ENCODE measurements at places on chromosomes 2 and 18.

DNA sequence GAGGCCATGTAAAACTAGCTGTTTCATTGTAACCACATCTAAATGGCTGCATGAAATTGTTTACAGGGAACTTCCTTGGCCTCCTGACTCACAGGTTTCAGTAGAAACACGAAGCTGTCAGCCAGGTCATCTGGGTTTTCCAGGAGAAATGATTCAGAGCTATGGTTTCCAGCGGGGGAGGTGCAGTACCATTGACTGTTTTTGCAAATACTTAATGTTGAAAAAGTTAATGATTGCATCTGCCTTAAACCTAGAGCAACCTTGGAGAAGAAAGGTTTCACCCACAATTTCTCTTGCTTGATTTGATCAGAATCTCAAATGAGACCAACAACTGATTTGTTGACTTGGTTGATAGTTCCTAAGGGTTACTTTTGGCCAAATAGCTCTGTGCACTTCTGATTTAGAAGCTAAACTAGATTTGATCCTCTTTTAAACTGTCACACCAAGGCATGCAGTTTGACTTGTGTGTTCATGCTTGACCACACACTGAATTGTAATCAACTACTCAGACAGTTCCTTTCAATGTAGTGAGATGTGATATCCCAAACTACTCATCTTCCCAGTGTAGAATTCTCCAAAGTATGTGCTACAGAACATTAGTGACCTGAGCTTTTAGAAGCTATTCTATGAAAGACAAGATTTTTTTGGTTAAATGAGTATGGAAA, 193.5 kb upstream of the CHST9 start:
- no peak for DNase-seq

DNA sequence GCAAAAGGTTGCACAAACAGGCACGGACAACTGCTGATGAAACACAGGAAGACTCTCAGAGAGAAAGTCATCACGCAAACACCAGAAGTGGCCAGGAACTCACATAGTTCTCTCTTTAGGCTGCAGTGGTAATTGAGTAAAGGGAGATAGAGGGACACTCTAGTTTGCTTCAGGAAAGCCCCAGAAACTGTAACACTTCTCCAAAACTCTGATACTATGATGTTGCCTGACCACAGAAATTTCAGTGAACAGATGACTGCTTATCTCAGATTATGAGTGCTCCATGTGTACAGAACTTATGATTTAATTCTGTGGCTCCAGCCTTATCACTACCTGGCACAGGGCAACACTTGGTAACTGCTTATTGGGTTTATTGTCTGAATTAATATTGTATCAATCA, 311.5 kb upstream of the GYPC start:
- no peak for DNase-seq

DNA sequence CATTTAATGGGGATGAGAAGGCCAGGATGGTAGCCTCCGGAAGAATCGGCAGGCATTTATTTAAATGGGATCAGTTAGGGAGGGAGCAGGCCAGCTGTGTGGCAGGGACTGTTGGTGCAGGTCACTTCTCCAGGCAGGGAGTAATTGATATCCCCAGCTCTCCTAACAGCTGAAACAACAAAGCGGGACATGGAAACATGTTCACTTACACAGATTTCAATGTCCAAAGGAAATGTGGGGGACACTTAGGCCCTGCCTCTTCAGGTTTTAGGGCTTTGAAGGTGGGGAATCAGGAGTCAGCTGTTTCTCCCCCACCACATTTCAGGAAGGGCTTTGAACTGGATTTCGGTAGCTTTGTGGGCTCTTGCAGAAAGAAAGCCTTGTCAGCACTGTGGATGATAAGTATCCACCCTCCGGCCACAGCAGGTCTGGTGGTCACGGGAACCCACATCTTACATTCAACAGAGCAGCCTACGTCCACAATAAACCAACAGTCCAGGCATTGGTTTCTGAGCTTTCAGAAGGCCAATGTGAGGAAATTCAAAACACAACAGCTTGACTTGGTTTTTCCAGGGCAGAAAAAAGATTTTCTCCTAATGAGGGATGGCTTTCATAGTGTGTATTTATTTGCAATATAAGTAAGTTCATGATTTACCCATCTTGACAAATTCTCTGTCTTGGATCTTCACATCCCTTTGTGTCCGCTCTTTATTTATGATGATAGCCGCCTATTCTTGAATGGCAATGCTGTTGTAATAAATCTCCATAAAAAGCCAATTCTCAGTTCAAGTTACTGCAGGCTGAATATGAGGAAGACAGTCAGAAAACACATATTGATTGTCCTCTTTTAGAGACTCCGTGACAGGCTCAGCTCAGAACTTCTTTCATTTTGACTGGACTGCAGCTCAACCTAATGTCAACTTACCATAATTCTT, 96.6 kb upstream of the NRP2 start:
- DNase-seq: no peak

GRCh38 chr2:240637116-240637900, 12.0 kb downstream of the GPR35 start:
- DNase-seq: no peak

DNA sequence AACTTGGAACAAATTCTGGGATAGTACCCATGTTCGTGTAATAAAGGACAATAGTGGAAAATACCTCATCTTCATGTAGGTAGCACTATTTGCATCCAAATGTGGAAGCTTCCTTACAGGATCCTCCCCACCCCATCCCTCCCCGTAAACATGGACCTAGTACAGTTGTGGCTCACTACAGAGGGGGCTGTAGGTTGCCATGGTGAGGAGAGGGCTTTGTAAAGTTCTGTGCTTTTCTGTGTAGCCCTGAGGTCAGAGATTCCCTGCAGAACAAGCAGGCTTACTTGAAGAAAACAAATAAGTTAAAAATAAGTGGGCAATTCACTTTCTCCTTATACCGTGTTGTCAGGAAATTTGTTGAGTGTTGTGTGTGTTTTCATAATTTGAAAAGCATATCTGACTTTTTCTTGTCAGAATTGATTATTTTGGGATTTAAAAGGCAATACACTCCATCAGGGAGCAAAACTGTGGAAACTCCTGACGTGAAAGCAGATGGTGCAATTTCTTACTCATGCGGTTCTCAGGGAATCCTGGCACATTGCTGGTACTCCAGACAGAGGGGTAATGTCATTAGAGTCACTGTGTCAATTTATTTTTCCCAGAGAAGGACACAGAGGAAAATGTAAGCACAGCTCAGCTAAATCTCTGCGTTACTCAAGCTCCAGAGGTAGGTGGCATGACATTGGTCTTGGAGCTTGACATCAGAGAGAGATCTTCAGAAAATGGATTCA, 174.2 kb upstream of the LHCGR start:
- DNase-seq: no peak

- no peak for DNase-seq
These were observed 96.7 kb upstream of the SLC39A10 start for GRCh38 chr2:195560209-195560895.

- DNase-seq: no peak
These were observed 61.0 kb downstream of the GRB14 start for GRCh38 chr2:164560181-164560792.

DNA sequence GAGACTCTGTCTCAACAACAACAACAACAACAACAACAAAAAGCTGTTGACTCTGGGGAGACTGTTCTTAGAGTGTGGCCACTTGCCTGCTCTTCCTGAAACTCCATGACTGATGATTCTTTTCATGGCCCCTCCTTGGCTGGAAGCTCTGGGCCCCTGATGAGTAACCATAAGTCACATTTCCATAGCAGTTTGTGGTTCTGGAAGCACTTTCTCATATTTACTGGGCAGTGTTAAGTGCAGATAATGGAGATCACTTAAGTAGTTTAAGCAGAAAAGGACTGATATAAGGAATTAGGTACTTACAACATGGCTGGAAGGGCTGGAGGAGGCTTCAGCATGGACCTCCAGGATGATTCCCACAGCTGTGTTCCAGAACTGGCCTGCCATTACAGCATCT, 147.3 kb upstream of the DLX2 start:
- DNase-seq: no peak

DNA sequence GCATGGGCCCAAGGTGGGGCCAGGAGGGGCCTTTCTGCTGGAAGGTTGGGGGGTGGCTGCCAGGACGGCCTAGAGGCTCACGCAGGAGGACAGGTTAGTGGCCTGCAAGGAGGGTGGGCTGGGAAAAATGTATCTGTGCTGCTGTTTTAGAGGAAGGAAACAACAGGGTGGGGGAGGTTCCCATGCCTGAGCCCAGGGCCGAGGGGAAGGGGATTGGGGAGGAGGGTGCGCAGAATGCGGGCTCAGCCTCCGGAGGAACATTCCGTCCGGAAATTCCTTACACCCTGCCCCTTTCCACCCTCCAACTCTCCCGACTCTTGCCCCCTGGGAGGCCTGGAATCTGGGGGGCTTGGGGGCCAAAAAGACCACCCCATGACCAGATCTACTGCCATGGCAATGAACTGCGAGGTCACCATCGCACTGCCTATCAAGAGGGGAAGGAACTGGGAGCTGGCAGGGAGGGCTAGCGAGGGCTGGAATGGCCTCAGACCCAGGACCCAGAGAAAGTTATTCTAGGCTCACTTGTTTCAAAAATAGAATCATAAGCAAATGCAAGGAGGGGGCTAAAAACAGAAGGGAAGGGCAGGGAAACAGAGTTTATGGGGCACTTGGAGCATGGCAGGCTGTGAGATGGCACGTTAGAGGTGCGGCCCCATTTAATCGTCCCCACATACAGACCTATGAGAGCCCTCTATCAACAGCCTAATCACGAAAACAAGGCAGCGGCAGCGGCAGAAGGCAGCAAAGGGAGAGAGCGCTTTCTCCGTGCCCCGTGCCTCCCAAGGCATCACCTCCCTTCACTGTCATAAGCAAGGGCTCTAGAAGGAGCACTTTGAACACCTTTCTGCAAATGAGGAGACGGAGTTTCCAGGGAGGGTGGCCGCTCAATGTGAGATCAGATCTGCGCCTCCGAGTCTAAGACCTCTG, 90.4 kb downstream of the TNS1 start:
- no peak for DNase-seq

GRCh38 chr2:17969661-17970060, 91.2 kb downstream of the KCNS3 start:
- DNase-seq: no peak

All from activated naive CD4-positive, alpha-beta T cell (primary cell).